Activated CD4-positive, alpha-beta T cell treated with anti-CD3 and anti-CD28 coated beads, Interleukin-2, amount 10 ng/mL, durations not matched to agents 24 days and 14 days (primary cell): ENCODE measurements at places on chromosomes 5 and 9.

GRCh38 chr9:98146101-98146991 lies 27.3 kb upstream of the TRIM14 start:
- no peak for DNase-seq

DNA sequence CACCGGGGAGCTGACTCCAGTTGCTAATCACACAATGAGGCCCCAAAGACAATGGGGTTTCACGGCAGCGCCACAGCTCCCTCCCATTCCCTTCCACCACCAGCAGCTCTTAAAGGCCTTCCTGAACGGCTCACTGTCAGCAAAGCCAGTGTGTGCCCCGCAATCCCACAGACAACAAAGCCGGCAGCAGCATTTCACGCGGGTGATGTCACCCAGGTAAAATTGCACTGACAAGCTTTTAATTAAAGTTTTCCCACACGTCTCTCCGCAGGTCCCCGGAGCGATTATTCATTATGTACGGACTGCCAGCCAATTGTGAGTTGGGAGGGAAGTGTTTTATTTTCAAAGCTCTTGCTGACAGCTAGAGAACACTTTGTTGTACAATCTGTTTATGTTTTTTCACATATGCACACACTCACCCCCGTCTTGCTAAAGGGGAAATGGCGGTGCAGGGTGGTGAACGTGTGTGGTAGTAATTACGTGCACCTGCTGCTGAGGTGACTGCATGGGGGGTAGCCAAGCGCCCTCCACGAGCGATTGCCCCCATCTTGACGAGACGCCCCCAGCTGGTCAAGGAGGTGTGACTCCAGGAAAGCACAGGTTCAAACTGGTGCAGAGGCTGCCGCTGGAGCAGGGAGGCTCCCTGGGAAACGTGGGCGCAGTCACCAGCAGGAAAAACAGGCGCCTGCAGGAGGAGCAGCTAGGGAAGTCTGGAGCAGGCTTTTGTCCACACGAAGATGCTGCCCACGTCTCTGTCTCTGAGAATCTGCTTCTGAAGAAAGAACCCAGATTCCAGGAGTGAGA lies 65.0 kb downstream of the IRX2 start:
- no peak for DNase-seq

DNA sequence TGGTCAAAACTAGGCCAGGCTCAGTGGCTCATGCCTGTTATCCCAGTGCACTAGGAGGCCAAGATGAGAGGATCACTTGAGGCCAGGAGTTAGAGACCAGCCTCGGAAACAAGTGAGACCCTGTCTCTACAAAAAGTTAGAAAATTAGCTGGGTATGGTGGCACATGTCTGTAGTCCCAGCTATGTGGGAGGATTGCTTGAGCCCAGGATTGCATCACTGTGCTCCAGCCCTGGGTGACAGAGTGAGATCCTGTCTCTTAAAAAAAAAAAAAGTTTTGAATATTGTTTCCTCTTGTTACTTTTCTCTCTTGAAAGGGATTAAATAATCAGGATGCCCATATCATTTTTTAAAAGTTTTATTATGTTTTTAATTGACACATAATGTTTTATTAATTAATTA lies 7.6 kb downstream of the ARHGEF37 start:
- no peak for DNase-seq

GRCh38 chr5:100110497-100110896 lies 424.7 kb upstream of the FAM174A start:
- DNase-seq = no peak

DNA sequence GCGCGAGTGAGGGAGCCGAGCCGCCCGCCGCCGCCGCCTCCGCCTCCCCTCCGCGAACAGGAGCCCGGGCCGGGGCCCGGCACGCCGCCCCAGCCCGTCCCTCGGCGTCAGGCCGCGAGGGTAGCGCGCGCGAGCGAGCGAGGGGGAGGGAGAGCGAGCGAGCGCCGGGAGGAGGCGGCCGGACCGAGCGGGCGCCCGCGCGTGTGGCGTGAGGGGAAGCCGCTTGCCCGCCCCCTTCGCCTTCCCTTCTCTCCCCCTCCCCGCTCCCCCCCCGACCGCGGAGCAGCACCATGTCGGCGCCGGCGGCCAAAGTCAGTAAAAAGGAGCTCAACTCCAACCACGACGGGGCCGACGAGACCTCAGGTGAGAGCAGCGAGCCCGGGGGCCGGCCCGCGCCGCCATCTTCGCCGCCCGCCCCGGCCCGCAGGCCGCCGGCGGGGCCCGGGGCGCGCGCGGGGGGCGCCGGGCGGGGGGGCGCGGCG lies 312 bp downstream of the SET start:
- no peak for DNase-seq

DNA sequence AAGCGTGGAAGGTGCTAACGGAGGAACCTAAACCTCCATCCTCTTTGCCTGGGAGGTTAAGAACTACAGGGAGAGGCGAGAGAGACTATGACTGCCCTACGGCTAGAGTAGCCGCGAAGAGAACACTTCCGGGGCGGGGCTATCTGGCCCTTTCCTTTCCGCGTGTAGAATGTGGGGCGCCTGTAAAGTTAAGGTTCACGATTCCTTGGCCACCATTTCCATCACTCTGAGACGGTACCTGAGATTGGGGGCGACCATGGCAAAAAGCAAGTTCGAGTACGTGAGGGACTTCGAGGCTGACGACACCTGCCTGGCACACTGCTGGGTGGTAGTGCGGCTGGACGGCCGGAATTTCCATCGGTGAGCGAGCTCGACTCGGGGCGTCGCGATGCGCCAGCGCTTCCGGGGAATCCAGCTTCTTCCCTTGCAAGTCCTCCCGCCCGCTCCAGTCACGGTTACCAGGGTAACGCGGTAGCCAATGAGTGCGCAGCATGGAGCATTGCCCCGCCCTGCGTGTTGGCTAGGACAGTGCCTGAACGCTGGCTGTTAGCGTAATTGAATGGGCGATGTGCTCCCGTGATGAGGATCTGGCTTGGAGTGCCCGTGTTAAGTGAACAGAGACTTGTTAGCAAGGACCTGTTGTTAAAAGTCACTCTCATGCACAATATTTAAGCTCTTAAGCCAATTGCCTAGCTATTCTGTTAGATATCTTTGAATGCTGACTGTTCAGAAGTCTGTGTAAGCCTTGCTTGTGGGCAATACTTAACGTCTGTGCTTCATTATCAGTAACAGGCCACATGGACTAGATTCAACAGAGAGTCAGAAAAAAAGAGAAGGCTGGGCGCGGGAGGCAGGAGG lies at the start of gene THG1L:
THG1L (plus strand) TSS at position 149 of the 858 bp plus-strand sequence; CDS start at position 170, 21 bp downstream.
- peak; percentile 100 for DNase-seq

DNA sequence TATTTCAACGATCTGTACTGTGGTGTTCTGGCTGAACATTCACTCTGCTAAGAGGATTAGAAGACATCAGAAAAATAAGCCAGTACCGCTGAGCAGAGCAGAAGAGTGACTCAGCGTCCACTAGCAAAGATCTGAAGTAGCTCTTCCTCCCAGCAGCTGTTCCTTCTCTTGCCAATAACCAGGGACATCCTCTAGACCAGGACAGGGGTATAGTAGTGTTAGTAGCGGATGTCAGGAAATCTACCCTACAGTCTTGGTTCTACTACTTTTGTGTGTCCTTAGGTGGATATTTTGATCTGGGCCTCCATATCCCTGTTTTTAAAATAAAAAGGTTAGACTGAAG lies 103.6 kb downstream of the TSSK1B start:
- no peak for DNase-seq

DNA sequence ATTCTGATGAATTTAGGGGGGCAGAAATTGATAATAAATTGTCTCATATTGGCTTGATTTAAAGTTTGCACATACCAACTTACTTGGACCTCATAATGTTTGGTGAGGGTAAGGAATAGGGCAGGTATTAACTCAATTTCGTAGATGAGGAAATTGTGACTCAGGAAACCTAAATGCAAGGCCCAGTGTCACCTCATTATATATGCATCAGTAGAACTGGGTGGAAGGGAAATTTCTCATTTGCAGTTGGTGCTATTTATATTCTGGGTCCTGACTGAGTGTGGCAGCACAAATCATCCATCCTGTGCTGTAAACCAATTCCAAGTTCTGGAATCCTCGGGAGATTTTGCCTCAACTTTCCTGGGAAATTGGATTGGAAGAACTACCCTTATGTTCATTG lies 103.0 kb downstream of the SPATA31D1 start:
- DNase-seq = no peak

GRCh38 chr9:113656771-113657670 lies 193.5 kb downstream of the RGS3 start:
- DNase-seq = no peak

DNA sequence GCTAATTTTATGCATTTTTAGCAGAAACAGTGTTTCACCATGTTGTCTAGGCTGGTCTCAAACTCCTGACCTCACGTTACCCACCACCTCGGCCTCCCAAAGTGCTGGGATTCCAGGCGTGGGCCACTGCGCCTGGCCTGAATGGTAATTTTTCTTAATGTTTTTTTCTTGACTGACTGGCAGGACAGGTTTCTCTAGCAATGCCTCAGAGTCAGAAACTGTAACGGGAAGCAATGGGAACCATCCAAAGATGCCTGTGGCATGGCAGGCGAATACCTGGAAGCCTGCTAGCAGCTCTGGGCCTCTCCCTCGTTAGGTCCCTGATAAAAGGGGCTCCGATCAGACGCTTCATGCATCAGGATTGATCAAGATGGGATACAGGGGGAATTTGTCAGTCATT lies 639.2 kb downstream of the NR2F1-AS1 start:
- DNase-seq = no peak

DNA sequence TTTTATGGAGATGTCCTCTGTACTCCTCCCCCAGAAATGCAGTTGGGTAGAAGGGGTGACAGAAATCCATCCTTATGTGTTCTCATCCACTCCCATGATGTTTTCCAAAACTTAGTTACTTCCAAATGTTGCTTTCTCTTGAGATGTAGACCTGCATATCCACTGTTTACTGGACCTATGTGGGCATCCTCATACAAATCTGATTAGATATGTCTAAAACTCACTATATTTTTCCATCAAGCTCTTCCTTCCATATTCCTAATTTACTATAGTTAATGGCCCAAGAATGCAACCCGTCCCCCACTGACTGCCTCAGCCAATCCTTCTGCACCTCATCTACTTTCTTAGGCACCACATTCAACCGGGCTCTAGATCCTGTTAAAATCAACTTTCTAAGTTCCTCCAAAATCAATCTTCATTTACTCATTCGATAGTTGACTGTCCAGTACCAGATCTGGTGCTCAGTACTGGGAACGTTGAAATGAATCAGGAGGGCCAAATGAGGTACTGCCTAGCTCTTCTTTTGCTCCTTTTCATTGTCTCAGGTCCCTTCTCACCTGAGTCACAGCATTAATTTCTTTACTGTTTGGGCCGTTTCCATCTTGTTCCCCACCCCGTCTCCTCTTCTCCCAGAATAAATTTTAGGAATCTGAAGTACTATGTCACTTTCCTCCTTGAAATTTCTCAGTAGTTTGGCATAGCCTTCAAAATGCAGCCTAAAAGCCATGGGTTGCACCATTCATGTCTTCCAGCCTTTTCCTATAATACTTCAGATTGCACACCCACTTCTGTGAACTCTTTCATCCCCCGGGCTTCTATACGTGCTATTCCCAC lies 7.9 kb downstream of the PLK2 start:
- DNase-seq = peak; percentile 37

- peak; percentile 90 for DNase-seq
Observed at GRCh38 chr5:157108976-157109375, at the start of gene HAVCR2. Gene HAVCR2, minus strand, starts transcription at chr5:157109044. Its CDS starts 61 bp downstream, at chr5:157108983.

DNA sequence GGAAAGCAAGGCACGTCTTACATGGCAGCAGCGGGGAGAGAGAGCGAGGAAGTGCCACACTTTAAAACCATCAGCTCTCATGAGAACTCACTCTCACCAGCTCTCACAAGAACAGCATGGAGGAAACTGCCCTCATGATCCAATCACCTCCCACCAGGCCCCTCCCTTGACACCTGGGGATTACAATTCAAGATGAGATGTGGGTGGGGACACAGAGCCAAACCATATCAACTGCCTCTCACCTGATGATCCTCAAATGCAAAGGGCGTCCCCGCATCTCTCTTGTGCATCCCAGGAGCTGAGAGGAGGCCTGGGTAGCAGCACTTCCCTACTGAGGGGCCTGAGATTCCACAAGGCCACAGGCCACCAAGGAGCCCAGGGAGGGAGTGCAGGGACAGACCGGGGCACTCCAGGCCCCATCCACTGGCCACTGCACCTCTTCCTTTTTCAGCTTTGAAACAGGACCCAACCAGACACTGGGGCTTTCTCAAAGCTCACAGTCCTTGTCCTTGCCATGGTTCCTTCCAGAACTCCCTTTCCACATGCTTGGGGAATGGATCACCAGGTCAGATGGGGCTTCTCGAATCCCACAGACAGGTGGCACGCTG lies 54.5 kb upstream of the IL17B start:
- DNase-seq = no peak

DNA sequence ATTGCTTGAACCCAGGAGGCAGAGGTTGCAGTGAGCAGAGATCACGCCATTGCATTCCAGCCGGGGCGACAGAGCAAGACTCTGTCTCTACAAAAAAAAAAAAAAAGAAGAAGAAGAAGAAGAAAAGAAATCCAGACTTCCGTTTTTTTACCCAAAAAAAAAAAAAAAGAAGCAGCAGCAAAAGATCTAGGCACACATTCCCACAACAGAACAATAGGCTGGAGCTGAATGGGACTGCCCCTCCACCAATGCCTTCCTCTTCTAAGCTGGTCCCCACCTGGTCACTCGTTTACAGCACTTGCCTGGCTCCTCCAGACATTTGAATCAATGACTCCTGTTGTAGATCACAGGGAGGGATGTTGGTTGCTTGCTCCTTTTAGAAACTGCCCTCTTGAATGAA lies 1.6 kb upstream of the LMAN2 start:
- no peak for DNase-seq

DNA sequence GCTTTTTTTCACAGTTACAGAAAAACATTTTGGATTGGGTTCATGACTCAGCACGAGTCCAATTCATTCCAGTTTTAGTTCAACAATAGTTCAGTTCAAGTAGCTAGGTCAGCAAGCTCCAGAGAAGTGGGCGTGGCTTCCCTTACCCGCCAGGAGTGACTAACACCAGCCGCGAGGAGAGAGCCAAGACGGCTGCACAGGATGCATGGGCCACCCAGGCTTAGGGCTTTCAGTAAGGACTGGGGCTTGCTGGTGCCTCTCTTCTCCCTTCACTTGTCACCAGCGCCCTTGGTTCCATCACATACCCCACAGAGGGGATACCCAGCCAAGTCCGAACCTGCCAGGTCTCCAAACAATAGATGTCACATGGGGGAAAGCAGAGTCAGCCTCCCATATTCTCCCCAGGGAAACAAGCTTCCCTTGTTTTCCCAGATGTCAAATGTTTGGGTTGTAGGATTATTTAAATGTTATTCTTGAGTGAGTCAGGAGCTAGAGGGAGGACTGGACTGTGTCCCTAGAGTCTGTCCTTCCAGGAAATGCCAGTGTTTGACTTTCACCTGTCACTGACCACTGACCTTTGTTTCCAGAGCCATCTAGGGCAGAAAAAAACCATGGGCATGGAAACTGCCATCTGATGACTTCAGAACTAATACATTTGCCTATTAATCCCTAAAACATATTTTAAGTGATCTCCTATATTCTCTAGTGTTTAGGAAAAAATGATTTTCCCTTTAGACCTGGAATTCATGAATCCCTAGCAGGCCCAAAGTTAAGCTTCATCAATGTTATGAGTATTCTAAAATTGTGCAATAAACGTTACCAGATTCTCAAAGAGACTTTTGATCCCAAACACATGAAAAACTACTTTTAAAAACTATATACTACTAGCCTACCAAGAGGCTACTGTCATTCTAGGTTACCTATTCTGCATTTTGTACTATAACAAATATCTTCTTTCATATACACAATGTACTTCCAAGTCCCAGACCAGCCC lies 51.9 kb downstream of the NIPAL4 start:
- DNase-seq = peak; percentile 68

GRCh38 chr9:82923092-82923911 lies 139.6 kb downstream of the RASEF start:
- DNase-seq = no peak
